Right renal cortex interstitium (tissue), 3 donors: ENCODE measurements at places on chromosomes 4 and X.

GRCh38 chr4:144296941-144297340, 156.4 kb upstream of the GYPA start:
- DNase-seq, result no peak

DNA sequence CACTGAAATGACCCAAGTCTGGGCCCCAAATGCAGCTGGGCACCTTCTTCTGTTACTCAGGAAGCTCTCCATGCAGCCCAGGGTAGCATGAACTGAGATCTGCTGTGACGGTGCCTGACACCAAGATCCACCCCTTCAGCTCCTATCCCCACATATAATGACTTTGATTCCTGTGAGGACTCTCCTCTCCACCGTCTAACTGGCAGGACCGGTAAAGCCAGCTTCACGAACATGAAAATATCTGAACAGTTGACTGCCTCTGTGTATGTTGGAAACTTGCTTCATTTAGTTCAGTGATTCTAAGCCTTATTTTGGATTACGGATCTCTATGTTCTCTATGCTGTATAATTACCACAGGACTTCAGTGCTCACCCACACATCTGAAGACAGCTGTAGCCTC, 115.5 kb upstream of the TMEM150C start:
- DNase-seq, result no peak

DNA sequence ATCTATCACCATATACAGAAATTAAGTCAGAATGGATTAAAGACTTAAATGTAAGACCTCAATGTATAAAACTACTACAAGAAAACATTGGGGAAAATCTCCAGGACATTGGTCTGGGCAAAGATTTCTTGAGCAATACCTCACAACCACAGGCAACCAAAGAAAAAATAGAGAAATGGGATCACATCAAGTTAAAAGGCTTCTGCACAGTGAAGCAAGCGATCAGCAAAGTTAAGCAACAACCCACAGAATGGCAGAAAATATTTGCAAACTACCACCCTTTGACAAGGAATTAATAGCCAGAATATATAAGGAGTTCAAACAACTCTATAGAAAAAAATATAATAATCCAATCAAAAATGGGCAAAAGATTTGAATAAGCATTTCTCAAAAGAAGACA, 236.9 kb upstream of the EMCN start:
- no peak for DNase-seq

DNA sequence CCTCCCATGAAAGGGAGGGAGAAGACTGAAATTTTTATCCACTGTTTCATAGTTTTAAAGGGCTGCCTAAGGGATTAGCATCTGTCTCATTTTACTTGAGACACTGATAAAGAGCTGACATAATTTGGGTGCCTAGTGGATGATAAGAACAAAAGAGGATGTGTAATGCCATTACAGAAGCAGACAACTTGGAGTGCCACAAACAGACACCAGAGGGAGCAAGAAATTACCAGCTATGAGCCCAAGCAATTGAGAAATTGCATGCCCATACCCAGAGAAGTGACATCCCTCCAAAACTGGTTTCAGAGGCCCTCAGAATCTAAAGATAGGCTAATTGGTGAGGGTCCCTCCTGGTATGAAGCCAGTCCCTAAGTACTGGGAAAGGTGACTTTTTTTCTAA, 38.5 kb upstream of the POU3F4 start:
- no peak for DNase-seq

- no peak for DNase-seq
These were observed 50.8 kb upstream of the SETD7 start for GRCh38 chr4:139606579-139607501.

DNA sequence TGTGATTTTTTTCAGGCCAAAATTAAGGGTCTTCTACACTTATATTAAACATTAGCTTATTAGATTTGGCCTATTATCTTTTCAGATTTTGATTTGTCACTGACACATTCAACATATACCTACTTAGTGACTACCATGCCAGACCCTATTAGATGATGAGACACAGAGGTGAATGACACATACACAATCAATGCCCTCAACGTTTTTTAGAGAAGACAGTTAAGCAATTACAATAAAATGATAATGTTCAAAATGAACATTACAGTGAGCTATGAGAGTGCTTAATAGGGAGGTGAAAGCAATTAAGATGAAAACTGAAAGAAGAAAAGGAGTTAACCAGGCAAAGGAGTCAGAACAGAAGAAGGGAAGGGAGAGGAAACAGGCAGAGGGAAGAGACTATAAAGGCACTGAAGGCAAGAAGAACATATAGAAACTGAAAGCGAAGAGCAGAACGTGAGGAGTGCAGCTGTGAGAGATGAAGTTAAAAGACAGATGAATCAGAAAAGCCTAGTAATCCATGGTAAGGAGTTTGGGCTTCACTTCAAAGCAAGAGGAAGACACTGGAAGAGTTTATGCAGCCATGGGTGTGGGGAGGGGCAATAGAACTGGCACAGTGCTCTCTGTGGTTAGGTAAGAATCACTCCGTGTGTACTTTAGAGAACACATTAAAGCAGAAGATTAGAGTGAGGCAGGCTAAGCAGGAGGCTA, 119.0 kb downstream of the REELD1 start:
- DNase-seq, result no peak

DNA sequence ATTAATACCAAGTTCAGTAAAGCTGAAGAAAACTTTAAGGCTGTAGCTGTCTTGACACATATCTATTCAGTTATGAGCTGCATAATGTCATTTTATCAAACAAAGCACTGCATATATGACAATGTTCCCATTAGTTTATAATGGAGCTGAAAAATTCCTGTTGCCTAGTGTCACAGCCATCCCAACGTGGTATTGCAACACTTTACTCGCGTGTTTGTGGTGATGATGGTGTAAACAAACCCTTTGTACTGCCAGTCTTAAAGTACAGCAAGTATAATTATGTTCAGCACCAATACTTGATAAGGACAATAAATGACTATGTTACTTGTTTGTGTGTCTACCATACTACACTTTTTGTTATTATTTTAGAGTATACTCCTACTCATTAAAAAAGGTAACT, 1415.6 kb upstream of the PCDH7 start:
- DNase-seq, result no peak

DNA sequence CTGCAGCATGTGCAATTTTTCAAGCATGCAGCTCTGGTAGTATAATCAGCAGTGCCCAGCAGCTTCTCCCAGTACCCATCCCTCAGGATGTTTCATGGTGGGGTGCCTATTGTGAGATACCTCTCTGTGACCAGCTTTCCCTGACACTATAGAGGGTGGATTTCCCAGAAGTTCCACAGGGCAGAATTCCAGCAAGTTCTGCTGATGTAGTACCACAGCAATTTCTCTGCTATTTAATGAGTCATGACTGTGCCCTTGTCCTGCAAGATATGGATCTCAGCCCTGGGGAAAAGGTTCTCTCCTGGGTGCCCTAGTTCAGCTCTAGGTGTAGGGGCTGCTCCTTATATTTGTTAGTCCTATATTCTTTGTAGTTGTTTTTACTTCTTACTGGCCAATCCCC, 174.8 kb downstream of the ENOX2 start:
- no peak for DNase-seq

DNA sequence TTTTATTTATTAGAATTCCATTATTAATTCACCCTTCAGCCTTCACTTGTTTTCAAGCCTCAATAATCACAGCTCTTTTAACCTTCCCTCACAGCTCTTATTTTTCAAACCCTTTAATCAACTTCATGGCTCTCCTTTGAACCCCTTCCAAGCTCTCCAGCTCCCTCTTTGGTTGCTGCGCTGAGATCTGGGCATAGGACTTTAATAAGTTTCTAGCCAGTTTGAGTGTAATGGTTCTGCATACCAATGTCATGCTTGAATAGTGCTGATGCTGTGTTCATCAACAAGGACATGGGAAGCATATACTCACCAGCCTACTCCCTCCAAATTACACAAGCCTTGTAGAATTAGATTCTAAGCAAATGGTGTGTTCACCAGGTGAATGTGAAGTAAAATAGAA, 3.5 kb upstream of the RNF212 start:
- DNase-seq, result no peak
